NCI-H1092 (cell line): ENCODE measurements at places on chromosomes 7 and 10.

GRCh38 chr10:124152139-124153022, 59.0 kb upstream of the CHST15 start:
- DNase-seq, result no peak

GRCh38 chr7:92612501-92612900, 22.3 kb upstream of the FAM133B start:
- DNase-seq, result no peak

GRCh38 chr10:97520978-97521761, 22.4 kb downstream of the UBTD1 start:
- no peak for DNase-seq

DNA sequence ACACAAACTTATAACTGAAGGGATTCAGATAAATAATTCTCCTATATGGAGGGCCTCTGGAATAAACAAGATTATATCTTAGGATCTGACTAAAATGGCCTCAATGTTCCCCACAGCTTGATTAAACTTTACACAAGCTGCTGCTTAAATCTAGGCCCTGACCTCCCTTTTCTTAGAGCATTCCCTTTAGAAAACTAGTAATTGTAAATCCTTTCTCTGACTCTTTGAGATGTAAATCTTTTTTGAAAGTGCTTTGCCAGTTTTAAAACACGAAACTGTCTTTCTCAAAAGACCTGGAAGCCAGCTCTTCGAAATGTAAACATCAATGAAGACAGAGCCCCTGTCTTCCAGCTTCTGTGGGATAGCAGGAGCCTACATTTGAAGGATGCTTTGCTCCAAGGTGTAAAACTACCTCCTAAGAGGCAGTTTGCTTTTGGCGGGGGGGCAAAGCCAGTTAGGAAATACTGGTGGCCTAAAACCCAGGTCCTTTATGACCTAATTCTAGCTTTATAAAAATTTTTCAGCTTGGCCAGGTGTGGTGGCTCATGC, 758.7 kb downstream of the CNTNAP2 start:
- DNase-seq, result no peak

- no peak for DNase-seq
Measured at GRCh38 chr10:73263693-73264347, 11.4 kb upstream of the MRPS16 start.

DNA sequence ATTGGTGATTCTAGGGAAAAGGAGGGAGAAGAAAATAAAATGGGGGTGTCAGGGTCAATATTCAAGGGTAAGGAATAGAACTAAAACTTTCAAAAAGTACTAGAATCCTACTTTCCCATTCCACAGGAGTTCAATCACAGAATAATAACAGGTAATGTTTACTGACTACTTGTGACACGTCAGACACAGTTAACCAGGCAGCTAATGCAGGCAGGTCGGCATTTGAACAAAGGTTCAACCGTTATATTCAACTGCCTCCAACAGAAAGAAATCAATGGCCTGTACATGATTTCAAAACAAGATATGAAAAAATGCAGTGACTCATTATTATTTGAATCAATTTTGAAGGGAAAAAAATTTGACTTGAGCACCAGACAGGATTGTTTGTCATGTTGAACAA, 3.1 kb downstream of the ASB15 start:
- DNase-seq, result no peak

GRCh38 chr10:91567815-91568214, 65.1 kb downstream of the PPP1R3C start:
- DNase-seq, result no peak

DNA sequence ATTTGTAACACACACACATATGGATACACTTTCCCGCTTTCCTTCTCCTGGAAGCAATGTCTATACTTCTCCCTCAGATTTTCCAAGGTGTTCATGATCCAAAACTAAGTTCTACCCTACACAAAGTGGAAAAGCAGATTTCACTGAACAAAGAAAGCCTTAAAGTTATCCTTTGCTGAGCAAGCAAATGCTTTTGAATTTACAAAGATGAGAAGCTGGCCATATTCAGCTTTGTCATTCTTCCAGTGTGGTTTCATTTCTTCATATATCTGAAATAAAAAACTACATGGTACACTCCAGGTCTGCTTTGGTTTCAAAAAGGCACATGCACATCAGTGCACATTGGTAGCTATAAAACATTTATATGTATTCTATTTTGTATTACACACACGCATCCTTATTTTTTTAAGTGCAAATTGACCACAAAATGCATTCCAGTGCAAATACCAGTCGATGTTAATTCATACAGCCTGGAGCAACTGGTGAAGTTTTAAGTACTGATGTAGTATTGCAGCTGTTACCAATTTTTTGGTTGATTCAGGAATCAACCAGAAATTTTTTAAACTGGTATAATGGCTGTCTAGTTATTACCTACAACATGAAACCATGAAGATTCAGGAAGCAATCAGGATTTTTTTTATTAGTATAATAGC, 65.5 kb upstream of the SRPK2 start:
- DNase-seq, result no peak

DNA sequence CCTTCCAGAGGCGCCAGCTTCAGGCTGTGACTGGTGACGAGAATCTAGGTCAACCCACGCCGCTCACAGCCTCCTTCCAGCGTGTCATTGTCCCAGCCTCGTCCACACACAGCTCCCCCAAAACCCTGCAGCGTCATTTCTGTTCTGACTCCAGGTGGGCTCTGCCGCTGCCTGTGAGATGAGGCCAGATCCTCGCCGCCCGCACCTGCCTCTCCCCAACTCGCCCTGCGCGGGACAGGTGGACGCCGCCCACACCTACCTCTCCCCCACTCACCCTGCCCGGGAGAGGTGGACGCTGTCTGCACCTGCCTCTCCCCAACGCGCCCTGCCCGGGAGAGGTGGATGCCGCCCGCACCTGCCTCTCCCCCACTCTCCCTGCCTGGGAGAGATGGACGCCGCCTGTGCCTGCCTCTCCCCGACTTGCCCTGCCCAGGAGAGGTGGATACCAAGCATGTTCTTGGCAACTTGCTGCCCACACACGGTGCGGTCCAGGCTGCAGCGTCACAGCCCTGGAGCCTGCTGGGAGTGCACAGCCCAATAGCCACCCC, 32.0 kb upstream of the CFAP46 start:
- no peak for DNase-seq
